Stimulated activated CD8-positive, alpha-beta memory T cell treated with anti-CD3 and anti-CD28 coated beads, Interleukin-4, amount 100 ng/mL, for 48 hours (primary cell): ENCODE measurements at places on chromosomes 12 and 14.

DNA sequence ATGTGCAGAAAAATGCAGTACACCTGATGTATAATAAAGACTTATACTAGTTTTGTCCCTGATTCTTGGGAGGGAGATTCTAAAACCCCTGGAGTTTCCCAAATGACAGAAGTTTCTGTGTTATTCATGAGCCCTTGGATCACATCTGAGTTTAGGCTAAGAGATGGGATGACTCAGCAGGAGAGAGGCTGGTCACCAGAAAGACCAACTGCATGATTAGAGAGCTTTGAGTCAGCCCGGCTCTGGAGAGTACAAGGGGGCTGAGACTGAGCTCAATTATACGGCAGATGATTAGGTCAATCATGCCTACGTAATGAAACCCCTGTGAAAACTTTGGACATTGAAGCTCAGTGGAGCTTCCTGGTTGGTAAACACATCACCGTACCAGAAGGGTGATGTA lies 174.2 kb downstream of the SSPN start:
- DNase-seq, result no peak

DNA sequence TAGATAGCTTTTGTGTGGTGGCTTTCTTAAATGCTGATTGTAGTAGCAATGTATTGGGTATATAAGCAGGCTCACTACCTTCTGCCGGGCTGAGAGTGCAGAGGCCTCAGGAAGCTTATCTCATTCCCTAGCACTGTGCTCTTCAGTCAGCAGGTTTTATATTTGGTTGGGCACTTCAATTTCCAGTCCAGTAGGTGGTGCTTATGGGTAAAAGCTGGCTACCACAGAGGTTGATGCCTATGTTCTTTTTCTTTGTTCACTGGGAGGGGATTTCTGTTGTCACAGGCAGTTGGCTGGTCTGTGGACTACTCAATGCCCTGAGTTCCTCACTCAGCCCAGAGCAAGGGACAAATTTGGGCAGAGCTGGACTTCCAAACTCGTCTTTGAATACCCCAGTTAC lies 43.0 kb upstream of the GLIPR1 start:
- no peak for DNase-seq

GRCh38 chr14:89503431-89503996 lies 86.5 kb upstream of the FOXN3 start:
- no peak for DNase-seq

GRCh38 chr12:93223440-93224426 lies 154.0 kb upstream of the NUDT4 start:
- DNase-seq, result no peak

DNA sequence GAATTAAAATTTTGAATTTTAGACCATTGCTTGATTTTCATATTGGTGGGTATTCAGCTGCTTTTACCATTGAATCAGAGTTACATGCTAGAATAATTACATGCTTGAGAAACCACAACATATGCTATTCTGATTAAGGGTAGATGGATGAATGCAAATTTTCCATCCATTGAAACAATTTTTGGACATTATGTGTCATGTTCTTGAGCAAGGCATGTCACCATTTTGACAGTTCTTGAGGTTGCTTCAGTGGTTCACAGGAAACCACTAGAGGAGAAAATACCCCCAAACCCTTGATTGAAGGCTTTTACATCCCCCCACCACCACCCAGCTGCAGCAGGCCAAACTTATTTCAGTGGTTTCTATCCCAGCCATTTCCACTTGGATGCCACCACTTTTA lies 13.5 kb downstream of the UBR7 start:
- DNase-seq, result no peak

DNA sequence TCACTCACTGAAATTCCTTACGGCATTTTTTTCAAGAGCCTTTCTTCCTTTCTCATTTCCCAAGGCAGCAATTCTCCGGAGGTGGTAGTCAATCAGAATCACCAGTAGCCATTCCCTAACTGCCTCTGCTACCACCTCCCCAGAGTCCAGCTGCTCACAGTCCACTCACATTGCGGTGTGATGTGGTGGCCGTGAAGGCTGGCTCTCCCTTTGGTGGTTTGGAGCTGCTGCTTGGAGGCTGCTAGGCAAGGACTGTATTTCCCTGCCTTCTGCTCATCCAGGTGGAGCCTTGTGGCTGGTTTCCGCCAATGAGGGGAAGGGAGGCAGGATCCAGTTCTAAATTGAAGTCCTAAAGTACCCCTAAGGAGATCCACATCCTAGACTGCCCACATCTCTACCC lies 222.0 kb downstream of the ANO2 start:
- no peak for DNase-seq

DNA sequence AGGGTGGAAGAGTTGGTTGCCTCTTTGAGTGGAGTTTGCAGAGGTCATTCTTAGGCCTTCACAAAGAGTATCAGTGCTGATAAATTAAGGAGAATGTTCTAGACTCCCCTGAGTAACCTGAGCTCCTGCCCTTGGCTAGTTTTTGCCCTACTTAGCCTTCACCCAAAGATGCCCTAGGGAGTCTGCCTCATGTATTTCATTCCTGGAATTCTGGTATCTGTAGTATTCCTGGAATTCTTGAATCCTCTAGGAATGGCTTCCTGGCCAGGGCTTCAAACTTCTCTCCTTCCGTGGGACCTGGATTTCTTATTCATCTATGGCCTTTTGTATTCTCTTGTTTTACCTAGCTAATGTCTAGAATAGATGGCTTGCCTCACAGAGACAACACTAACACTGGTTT lies 701.1 kb downstream of the NOVA1 start:
- no peak for DNase-seq

DNA sequence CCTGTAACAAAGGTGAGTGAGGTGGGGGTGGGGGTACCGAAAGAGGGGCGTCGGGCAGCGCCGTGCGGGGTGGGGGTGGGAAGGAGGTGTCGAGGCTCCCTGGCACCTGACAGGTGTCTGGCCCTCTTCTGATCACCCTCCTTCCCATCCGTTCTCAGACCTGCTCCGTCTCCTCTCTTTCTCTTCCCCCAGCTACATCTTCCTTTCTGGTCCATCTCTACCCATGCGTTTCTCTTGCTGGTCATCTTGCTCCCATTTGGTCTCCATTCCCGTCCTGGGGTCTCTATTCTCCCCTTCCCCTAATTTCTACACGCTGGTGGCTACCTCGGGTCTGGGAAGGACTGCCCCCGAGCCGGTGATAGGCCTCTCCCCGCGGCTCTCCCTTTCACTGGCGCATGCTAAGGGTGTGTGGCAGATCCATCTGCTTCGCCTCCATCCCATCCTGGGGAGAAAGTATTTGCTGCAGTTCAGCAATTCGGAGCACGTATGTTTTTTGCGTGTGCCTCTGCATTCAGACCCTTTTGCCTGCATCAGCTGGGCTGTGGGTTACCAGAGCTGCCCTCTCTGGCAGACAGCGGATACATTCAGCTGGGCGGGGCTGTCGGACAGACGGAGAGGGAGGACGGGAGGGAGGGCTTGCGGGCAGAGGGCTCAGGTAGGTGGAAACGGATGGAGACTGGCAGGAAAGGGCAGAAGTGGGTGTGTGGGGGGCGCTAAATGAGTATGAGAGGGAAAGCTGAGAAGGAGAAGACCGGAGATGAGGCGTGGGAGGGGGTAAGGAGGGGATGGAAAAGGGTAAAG lies 730 bp downstream of the CLSTN3 start:
- DNase-seq, result peak; percentile 74

DNA sequence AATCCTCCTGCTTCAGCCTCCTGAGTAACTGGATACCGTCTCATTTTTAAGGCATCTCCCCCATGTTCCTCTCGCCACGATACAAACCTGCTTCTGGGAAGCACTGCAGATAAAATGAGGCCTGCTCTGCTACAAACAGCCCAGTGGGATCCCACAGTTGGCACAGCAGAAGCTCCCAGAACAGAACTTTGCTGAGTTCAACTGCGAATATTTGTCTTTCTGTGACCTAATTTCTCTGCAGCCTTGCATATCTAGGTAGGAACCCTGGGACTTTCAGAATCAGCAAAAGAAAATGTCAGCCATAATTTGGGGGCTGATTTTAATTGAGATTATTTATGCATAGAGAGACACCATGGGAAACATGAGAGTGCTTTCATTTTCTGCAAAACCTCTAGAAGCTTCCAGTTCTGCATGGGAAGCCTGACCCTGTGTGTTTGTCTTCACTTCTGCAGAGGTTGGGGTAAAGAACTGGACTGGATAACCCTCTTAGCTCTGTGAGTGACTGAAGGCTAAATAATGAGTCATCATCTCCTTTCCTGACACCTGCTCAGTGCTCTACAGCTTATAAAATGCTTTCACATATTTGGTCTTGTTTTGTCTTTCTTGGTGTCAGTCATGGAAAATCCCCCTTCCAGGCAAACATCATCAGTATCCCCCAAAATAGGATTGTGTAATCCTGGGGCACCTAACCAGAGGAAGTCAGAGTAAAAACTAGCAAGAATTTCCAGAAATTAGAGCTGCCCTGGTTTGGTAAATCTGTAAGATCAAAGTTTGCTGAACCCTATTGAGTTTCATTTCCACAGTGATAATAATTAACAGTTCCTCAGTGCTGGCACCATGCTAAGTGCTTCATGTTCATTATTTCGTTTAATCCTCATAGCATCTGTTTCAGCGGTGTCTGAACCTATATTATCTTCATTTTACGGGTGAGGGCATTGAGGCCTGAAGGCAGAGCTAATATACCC lies 185.8 kb downstream of the SLC15A4 start:
- no peak for DNase-seq

GRCh38 chr14:56998728-56999127 lies 188.4 kb upstream of the OTX2 start:
- no peak for DNase-seq

DNA sequence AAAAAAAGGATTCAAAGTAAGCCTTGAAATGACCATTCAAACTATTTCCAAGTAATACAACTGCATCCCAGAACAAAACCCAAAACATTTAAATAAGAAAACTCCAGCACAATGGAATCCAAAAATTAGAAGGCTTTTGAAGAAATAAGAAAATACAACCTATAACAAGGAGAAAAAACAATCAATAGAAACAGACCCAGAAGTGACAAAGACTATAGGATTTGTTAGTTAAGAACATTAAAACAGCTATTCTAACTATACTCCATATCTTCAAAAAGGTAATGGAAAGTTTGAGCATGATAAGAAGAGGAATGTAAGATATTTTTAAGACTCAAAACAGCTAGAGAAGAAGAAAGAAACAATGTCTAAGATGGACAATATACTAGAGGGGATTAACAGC lies 39.3 kb upstream of the SRP54 start:
- no peak for DNase-seq

DNA sequence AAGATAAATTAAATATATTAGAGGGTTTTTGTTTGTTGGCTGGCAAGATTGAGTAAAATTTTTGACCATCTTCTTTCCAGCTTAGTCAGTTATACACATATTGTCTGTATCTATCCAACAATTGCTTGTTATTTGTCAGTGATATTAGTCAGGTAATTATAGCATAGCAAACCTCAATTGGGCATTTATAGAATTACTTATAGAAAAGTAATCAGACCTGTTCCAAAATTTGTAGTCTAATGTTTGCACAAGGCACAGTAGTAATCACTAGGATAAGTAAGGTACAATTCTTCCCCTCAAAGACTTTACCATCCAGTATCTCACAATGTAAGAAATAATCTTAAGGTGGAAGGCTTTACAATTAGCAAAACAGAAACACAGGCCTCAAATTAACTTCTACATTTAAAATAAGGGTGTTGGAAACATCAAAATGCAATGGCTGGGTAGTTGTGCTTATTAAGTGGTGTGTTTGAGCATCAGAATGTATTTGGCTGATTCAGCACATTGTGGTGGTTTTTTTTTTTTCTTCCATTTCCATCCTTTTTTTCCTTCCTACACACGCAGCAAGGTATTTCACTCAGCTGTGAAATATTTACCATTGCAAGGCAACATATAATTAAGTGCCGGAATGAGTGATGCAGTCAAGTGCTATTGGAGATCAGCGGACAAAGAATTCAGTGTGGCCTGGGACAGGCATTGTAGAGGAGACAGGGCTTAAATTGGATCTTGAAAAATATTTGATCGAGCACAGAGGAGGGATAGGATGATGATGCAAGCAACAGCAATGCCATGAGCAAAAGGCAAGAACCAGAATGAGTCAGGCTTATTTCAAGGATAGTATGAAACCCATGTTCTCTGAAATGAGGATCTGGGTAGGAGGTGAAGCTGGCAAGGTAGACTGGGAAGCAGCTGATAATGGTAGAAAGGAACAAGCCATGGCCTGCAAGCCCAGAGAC lies 178.2 kb downstream of the AKAP6 start:
- no peak for DNase-seq

DNA sequence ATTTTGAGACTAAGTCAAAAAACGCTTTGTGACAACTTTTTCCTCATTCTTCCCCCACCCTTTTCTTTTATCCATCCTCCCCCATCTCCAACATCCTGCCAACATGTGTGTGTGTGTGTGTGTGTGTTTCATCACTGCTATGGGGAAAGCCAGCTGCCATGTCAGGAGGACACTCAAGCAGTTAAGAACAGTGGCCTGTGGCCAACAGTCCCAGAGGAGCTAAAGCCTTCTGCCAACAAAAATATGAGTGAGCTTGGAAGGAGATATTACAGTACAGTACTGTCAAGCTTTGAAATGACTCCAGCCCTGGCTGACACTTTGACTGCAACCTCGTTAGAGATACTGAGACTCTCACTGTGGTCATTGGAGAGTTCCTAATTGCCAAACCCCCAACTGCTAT lies 5.0 kb upstream of the CSRP2 start:
- DNase-seq, result no peak

- no peak for DNase-seq
Observed at GRCh38 chr14:69275331-69275730, 15.4 kb downstream of the GALNT16 start.

GRCh38 chr12:67693894-67694293 lies 45.3 kb downstream of the DYRK2 start:
- DNase-seq, result no peak

GRCh38 chr14:56754921-56755320 lies 55.4 kb downstream of the OTX2 start:
- DNase-seq, result no peak

DNA sequence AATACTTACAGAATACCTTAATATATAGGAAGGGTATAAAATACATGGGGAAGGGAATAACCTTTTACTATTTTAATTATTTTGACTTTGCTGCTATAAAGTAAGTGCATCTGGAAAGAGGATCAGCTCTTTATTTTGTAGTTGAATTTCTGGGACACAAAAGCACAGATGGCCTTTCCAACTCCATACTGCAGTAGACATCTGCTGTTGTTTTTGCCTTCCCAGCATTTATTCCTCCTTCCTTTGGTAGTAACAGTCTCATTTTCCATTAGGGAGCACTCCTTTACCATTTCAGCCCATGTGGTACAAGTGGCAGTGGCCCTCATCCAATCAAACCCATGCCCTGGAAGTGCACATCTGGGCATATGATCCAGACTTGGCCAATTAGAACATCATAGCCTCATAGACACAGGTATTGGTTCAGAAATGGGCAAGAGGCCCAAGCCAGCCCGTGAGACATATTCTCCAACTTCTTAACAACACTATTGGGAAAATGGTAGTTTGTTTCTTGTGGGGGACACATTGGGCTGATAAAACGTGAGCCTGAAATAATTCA lies 64.8 kb upstream of the YARS2 start:
- DNase-seq, result no peak
